IMR-90 (cell line): ENCODE measurements at places on chromosomes 4 and X. TPM values are rescaled to one million over a fixed set of nuclear protein-coding genes. Genes with fewer than 3 reads are reported as not detected.

Gene CT45A5
- total RNA-seq = not detected in 2 replicates

Gene HPGD
- not detected in 2 replicates for total RNA-seq

Gene AADAT
- total RNA-seq = 4.7 TPM in 2 replicates

Gene SLC6A14
- not detected in 2 replicates for total RNA-seq

Gene CFAP47
- under 0.01 TPM in 1 of 2 replicates, not detected in the other for total RNA-seq

Gene GUCY2F
- not detected in 2 replicates for total RNA-seq

Gene NUDT10
- 0.90 and 1.1 TPM in 2 replicates for total RNA-seq
